Cortex of kidney (tissue), 1 donor: ENCODE measurements at places on chromosomes 6 and 20.

DNA sequence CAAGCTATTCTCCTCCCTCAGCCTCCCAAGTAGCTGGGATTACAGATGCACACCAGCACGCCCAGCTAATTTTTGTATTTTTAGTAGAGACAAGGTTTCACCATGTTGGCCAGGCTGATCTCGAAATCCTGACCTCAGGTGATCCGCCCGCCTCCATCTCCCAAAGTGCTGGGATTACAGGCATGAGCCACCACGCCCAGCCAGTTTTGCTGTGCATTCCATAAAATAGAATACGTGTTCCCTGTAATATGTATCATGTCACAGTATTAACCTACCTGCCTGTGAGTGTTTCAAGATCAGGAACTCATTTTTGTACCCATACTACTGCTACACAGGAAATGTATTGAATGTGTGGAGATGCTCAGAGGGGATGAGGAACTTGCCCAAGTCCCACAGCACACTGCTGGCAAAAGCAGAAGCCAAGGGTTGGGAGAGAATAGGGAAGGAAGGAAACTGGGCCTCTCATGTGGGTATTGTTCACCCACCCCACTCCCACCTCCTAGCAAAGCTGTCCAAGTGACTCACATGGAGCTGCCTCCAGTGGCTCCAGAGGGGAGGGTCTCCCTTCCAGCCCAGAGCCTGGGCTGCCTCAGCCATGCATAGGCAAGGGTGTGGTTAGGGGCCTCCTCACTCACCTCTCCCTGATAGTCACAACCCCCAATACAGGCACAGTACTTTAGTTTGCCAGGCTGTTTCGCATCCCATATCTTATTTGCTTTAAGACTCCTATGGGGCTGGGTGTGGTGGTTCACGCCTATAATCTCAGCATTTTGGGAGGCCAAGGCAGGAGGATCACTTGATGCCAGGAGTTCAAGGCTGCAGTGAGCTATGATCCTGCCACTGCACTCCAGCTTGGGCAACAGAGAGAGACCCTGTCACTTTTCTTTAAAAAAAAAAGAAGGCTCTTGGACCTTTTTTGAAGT, 9.4 kb downstream of the HM13 start:
- no peak for DNase-seq

- DNase-seq = no peak
These were observed 14.7 kb upstream of the ZNF831 start for GRCh38 chr20:59148701-59149493.

DNA sequence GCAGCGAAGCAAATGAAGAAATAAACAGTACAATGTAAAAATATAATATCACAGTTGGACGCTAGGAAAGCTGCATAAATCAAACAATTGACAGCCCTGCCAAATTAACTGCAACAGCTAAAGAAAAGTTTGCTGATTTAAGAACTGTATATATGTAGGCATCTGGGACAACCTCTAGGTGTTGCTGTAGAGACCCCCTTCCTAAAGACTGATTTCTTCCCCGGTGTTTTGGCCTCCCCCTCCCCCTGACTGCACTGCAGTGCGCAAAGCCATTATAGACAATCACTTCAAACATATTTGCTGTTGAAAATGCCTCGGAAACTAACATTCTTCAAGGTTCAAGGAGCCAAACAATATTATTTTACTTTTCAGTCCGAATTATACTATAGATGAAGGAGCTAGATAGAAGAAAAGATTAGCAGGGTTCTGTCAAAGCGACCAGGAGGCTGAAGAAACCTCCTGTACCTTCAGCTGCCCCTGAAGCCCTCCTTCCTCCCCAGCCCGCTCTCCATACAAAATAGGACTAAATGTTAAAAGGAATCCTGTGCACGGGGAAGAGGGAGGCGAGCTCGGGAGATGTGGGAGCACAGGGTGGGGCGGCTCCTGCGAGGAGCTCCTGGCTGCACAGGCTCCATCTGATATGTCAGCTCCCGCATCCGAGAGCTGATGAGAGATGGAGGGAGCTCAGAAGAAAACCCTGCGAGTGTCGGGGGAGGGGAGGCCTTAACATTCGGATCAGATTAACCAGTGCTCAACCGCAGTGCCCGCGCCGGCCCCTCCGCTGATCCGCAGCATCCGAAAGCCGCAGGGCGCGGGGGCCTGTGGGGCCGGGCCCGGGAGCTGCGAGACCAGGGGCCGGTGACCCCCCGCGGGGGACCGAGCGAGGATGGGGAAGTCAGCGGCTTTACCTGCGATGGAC, 822 bp downstream of the ELOVL4 start:
- no peak for DNase-seq

- DNase-seq = no peak
These were observed 59.2 kb upstream of the CD93 start for GRCh38 chr20:23145281-23145700.

GRCh38 chr6:158287047-158287446, 25.2 kb upstream of the TULP4 start:
- DNase-seq = no peak

DNA sequence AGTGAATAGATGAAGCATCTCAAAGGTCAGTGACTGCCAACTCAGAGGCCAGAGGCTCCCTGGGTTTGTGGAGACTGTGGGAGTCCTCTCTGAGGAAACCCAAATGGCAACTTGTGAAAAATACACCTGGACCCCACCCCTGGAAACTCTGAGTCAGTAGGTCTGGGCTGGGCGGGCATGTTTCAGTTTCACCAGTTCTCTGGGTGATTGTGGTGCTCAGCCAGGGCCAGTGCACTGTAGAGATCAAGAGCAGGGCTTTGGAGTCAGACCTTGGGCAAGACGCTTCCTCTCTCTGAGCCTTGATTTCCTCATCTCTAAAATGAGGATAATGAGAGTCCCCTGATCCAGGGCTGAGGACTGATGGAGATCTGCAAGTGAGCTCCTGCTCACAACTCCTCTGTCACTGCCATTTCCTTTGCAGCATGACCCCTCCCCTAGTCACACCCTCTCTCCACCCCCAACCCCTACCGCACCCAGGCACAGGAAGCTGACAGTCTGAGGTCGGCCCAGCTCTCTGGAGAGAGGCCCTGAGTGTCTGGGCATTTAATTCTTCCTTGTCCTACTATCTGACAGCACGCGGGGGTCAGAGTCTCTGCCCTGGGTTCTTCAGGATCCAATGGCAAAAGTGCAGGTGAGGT, 5.1 kb downstream of the DEF6 start:
- no peak for DNase-seq

DNA sequence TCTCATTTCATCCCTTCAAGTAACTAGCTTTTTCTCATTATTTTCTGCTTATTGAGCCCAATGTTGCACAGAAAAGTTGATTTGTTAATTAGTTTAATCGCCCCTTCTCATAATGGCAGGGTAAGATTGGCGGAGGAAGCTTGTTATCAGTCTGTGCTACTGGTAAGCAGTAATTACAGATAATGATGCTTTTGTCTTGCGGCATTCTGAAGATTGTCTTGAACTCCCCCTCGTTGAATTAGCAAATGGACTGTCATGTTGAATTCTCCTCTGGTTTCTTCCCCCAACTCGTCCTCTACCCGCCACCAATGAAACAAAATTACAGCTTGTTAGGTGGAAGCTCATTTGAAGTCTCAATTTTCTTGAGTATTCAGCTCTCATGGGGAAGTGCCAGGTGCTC, 39.4 kb downstream of the PRDM13 start:
- no peak for DNase-seq

- no peak for DNase-seq
These were observed 35.8 kb upstream of the IYD start for GRCh38 chr6:150332939-150333584.

- DNase-seq = no peak
These were observed 21.7 kb upstream of the MYT1 start for GRCh38 chr20:64142590-64142989.

- DNase-seq = no peak
These were observed 191.8 kb upstream of the RREB1 start for GRCh38 chr6:6915813-6916547.

DNA sequence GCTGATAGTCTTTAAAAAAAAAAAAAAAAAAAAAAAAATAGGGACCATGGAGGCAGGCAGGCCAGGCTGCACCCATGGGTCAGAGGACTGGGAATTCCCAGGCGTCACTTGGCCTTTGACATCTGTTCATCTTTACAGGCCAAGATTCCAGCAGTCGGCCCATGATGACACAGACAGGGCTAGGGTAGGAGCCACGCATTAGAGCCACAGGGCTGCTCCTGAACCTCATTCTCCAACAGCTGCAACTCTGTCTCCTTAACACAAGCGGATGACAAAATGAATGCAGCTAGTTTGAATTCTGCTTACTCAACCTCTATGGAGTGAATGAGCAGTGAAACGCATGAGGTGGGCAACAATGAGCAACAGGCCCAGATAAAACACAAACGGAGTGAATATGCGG, 126.4 kb downstream of the LY86 start:
- DNase-seq = no peak

DNA sequence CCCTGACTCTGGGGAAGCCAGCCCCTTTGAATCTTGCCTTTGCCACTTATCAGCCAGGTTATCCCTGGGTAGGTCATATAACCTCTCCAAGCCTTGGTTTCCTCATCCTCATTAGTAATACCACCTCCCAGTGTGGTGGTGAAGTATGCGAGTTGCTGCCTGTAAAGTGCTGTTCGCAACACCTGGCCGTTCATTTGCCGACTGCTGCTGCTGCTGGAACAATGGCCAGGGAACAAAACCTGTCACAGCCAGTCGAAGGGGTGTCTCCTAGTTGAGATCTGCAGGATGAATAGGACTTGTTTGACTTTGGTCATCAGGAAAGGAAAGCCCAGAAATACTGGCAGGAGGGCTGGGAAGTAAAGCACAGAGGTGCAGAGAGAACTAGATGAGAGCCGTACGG, 6.1 kb downstream of the MANBAL start:
- DNase-seq = no peak

DNA sequence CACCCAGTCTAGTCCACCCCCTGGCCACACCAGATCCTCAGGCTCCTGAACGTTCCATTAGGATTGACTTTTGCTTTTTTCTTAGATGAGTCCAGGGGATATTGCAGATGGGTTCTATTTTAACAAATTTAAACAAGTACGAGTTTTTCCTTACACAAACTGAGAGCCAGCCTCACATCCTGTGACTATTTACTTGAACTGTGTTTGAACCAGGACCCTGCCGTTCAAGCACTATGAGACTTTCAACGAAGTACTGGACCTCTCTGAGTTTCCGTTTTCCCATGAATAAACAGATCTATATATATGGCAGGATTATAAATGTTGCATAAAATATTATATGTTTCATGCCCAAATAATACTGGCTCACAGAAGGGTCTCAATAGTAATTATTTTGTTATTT, 1.4 kb upstream of the METTL24 start:
- DNase-seq = no peak

DNA sequence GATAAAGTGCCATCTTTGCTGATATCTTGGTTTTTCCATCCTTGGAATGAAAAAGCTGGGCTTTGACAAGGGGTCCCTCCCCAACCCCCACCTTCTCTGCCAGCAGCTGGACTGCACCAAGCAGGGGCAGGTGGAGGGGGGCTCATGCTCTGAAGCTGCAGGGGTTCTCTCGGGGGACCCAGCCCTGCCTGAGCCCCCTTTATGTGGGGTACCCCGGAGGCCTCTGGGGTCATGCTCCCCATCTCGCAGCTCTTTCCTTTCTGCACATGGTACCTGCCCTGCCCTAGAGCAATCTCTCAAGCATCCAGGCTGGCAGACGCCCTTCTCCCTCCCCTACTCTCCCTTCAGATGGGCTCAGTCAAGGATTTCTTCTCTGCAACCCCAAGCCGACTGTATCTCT, 146.7 kb upstream of the PTPN1 start:
- DNase-seq = no peak

- no peak for DNase-seq
These were observed 647.6 kb upstream of the FLRT3 start for GRCh38 chr20:14984768-14985622.

DNA sequence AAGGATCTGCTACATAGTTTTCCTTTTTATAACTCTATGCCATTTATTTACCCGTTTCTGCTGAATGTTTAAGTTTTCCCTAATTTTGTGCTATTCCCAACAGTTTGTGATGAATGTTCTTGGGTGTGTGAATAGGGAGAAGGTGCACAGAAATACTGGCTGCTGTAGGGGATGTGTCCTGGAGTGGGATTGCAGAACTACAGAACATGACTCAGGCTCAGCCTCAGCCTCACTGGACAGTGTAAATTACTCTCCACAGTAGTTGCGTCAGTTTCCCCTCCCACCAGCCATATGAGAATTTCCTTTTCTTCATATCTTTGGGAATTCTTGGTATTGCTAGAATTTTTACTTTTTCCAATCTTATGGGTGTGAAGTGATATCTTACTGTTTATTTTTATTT, 57.0 kb downstream of the SLX4IP start:
- DNase-seq = no peak

GRCh38 chr6:29907637-29908340, 34.5 kb upstream of the HLA-A start:
- DNase-seq = no peak

DNA sequence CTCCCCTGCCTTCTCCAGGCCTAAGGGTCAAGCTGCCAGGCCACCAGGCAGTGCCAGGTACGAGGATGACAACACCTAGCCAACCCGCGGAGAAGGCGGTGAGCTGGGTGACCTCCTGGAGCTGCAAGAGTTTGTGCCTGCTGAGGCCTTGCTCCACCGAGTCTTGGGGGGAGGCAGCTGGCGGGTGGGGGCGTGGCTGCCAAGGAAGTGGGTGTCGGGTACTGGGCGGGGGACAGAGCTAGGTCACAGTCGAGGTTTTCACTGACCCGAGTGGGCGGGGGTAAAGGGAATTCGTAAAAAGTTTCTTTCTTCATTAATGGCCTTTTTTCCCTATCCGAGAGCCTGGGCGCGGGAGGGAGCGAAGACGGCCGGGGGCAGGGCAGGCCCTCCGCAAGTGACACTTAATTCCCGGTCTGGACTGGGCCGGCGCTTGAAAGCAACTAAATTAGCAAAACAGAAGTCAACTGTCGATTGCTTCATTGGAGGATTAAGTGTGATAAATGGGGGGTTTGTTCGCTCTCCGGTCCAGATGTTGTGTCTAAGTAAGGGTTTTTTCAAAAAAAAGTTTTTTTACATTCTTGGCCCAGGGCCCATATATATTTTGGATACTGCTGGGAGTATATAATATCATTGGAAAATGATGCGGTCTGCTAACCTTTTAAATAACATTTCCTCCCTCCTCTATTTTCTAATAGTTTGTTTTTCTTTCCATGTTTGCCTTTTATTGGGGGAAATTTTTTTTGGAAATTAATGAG, 43.1 kb upstream of the FOXP4 start:
- DNase-seq = no peak

DNA sequence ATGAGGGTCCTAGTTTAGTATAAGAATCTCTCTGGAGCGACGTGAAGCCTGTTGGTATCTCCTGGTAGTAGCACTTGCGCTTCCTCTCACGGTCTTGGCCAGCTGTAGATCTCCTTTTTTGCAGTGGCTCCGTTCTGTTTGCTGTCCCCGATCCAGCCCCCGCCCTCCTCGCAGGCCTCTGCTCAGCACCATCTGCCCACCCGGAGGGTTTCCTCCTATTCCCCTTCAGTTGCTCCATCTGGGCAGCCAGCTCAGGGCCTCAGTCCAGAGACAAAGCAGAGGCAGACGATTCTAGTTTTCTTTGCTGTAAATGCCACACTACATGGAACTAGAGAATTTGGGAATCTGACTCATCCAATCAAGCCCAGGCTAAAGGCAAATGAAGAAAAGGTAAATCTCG, 126.6 kb downstream of the TIAM2 start:
- DNase-seq = no peak
